Nucleus accumbens (tissue), 56 donors: ENCODE measurements at places on chromosomes 3 and 15.

DNA sequence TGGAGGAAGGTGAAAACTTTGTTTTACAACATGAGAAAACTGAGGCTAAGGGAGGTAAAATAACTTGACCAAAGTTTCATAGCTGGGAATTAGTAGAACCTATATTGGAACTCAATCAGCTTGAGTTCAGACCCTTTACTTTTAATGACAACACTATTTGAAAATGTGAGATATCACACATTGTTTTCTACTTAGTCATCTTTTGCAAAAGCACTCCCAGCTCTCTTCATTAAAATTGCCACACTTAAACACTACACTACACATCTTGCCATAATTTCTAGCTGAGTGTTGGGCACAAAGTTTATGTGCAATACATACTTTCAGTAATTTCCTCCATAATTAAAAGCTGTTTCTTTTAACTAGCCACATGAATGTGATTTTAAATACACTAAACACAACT is 230.4 kb upstream of the DCBLD2 start:
- no peak for DNase-seq

DNA sequence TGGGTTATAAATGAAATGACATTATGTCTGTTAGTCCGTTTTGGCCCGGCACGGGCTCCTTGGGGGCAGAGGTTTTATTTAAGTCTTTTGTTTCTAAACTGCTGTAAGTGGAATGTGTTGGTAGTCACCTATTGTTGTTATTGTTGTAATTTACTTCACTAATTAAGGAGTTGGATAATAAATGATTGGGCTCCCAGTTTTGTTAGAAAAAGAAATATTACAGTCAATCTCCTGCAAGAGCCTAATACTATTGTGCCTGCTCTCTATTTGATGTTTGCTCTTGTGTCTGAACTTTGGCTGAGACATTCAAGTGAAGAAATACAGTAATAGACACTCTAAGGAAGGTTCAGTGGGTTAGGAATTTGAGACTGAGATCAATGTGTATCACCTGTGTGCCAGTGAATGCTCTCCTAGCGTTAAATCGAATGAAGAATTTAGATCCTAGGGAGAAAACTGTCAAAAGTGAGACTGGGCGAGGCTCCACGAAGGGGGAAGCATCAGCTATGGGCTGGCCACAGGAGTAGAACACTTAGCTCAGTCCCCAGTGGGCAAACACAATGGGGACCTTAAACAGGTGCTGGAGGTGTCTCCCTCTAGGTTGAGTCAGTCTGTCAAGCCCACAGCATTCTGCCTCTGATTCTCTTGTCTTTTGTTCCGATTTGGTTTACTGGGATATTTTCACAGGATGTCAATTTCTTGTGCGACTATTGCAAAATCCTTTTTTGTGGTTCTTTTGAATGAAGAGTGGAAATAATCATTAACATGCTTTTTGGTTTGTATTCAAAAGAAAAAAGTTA is 1.2 kb downstream of the ROBO2 start:
- DNase-seq = no peak

- no peak for DNase-seq
Measured at GRCh38 chr3:186165331-186165730, 56.4 kb upstream of the ETV5 start.

DNA sequence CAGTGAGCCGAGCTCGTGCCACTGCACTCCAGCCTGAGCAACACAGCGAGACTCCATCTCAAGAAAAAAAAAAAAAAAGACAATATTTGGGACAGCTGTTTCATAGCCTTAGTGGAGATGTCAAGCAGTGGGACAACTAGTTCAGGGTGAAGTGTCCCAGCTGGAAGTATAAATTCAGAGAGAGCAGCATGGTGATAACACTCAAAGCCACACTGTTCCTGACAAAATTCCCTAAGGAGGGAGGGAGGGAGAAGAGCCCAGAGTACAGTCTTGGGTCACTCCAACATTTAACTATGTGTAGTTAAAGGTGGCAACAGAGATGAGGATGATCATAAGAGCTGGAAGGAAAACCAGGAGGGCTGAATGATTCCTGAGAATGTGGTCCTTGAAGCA is 21.1 kb upstream of the IP6K2 start:
- DNase-seq = no peak

- DNase-seq = no peak
Measured at GRCh38 chr3:9730657-9731205, 804 bp upstream of the BRPF1 start.
